NCI-H774 (cell line): ENCODE measurements at places on chromosomes 3 and 15.

DNA sequence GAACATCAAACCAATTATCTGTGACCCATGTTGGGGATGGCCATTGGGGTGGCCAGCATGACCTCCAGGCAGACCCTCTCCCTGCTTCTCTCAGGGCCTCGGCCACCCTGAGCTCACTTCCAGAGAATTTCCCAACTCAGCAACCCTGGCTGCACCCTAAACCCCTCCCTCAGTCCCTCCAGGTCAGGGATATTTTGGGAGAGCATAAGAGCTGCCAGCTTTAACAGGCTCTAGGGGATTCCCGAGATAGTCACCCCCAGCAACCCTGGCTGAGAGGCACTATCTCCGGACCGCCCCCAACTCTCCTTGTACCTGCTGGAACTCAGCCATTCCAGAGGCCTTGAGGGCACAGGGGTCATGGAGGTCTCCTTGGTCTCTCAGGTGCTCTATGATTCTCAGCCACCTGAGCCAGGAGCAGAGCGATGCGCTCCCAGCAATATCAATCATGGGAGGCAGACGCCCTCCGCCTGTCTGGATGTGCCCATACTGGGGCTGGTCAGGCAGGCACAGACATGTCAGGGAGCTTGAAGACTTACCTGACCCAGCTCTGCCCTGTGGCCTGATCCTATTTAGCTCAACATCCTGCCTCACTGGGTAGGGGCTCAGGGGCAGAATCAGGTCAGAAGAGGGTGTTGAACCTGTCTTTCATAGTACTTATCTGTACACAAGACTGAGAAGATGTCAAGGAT, 34.9 kb upstream of the CILP start:
- DNase-seq, result no peak

- DNase-seq, result no peak
Observed at GRCh38 chr3:35919160-35919559, 279.8 kb downstream of the ARPP21 start.

GRCh38 chr3:100106094-100106493, 8.2 kb downstream of the FILIP1L start:
- DNase-seq, result no peak

DNA sequence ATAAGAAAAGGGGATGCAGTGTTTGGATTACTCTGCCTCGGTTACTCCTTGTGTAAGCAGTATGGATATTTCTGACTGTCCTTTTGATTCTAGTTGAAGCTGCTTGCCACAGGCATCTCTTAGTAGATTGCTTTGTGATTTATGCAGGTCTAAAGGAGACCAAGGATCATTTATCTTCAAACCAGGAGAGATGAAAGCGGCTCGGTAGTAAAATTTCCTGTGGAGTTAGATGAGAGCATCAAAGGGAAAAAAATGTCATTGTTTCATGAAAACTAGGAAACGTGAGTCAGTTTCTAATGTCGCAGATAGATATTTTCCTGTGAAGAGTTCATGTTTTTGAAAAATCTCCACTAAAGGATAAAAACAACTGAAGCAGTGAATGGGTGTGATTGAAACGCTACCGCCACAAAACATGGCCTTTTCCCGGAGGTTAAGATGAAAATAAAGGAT, 254.0 kb upstream of the TBL1XR1 start:
- DNase-seq, result no peak

GRCh38 chr3:48238531-48239085, 2.3 kb upstream of the ZNF589 start:
- no peak for DNase-seq

DNA sequence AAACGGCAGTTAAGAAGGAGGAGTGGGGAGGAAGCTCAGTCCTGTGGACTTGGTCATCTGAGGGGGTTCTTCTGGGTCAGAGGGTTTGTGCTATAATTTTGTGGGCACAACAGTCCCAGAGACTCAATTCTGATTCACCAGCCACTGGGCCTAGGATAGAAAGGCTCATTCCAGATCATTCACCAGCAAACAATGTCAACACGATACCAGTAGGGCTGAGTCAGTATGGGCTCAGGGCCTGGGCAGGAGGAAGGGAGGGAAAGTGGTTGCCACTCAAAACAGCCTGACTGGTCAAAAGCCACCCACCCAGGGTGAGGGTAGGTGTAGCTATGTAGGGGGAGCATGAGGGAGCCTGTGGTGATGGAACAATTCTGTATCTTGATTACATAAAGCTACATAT, 86.9 kb upstream of the MEX3B start:
- DNase-seq, result no peak

DNA sequence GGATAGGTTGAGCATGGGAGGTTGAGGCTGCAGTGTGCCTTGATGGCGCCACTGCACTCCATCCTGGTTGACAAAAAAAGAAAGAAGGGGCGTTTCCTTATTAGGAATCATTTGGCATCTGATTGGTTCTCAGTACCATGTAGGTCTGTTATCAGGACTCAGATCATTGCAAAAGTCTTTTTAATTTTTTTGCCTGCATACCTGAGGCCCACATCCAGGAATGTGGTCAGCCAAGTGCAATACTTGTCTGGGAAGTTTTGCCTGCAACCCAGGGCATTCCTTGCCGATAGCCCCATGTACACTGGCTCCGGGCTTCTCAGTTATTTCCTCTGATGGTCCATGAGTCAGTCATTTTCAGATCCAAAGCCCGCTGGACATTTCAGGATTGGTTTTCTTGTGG, 50.1 kb upstream of the CRTC3 start:
- DNase-seq, result no peak

DNA sequence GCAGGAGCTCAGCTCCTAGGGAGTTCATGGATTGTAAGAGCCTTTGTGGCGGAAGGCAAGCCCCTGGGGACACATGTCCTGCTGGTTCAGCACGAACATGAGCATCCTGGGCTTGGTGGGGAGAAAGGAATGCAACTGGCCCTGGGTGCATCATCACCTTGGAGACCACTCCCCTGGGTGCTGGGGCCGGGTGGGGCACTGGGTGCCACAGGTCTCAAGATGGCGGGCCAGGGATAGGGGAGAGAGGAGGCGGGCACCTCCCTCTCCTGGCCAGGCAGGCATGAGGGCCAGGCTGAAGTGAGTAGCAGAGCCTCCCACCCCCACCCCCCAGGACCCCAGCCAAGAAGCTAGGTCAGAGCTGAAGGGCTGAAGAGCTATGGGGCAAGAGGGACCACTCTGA, 768 bp downstream of the PCBP4 start:
- DNase-seq, result no peak

GRCh38 chr3:115648559-115648958, 25.2 kb downstream of the GAP43 start:
- no peak for DNase-seq

- DNase-seq, result no peak
Observed at GRCh38 chr3:193903966-193904365, 232.0 kb upstream of the HES1 start.

GRCh38 chr3:102156426-102156825, 278.4 kb upstream of the ZPLD1 start:
- no peak for DNase-seq

- no peak for DNase-seq
Observed at GRCh38 chr3:39104961-39105686, 2.3 kb downstream of the GORASP1 start.

- no peak for DNase-seq
Observed at GRCh38 chr15:99239545-99240198, 9.7 kb downstream of the TTC23 start.

GRCh38 chr3:128498127-128498626, 5.2 kb upstream of the GATA2 start:
- DNase-seq, result no peak

- DNase-seq, result no peak
Observed at GRCh38 chr3:88150806-88151205, 1.0 kb downstream of the C3orf38 start.

GRCh38 chr15:44530653-44531052, 6.3 kb upstream of the EIF3J start:
- no peak for DNase-seq

DNA sequence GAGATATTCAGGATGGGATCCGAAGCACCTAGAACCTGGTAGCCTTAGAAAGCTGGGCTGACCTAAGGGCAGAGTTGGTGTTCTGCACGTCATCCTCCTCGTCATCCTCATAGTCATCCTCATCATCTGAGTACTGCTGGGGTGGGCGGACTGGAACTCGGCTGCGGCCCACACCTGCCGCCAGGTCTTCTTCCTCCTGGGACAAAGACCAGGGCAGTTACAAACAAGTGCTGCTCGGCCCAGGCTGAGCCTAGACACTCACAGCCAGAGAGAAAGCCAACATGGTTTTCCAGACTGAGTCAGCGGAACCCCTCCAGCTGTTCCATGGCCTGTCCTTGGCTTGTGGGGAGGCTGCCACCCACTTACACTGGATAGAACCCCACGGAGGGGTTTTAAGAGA, 40.5 kb downstream of the SEMA3G start:
- DNase-seq, result no peak

DNA sequence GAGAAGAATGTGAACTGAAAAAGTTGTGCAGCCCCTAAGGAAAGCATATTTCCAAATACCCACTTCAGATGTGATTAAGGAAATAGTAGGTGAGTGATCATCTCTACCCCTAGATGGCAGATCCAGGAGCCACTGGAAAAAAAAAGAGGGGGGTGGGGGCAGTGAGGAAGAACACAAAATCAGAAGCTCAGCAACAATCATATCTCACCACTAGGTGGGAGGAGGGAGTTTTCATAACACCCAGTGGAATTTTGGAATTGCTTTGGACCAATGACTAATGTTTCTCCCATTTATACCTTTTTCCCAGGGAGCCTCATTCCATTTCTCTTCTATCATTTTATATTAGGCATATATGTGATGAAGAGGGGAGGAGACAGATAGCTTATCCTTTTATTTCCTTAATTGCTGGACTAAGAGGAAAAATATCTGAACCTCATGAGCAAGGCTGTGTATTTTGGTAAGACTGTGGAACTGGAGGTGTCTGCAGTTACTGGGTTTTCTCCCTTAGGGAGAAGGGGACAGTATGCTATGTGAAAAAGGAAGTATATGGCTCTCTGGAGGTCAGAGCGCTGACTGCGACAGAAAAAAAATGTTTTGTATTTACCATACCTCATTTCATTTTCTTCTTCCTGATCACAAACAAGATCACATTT, 363.4 kb downstream of the GAP43 start:
- no peak for DNase-seq

- DNase-seq, result no peak
Observed at GRCh38 chr15:51128701-51129100, 34.0 kb upstream of the TNFAIP8L3 start.

DNA sequence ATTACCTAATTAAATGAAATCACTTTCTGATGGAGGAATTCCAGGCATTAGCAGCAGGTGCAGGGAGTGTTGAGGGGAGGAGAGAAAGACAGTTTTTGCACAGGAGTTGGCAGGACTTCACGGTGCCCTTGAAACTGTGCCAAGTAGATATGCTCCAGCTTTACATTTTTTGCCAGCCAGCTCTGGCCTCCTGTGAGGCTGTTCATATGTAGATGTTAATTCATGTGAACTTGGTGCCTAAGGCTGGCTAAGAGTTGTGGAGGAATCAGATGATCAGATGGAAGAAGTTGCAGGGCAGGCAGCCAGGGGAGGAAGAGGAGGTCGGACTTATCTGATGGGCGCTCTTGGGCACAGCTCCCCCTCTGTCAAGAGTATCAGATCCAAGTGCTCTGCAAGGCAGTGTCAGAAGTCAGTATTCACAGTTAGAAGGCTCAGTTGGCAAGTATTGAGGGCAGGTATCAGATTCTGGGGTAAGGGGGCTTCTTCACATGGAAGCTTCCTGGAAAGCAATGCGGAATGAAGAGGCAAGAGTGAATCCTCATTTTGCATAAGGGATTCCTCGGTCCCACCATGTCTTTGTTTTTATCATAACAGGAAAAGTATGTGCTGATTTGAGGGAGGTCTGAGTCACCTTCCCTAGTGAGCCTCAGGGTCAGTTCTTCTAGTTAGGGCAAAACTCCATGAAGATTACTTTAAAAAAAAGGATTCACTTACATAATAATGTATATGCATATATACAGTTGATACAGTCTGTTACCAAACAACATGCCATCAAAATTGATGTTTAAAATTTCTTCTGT, 172.6 kb upstream of the UMPS start:
- no peak for DNase-seq

DNA sequence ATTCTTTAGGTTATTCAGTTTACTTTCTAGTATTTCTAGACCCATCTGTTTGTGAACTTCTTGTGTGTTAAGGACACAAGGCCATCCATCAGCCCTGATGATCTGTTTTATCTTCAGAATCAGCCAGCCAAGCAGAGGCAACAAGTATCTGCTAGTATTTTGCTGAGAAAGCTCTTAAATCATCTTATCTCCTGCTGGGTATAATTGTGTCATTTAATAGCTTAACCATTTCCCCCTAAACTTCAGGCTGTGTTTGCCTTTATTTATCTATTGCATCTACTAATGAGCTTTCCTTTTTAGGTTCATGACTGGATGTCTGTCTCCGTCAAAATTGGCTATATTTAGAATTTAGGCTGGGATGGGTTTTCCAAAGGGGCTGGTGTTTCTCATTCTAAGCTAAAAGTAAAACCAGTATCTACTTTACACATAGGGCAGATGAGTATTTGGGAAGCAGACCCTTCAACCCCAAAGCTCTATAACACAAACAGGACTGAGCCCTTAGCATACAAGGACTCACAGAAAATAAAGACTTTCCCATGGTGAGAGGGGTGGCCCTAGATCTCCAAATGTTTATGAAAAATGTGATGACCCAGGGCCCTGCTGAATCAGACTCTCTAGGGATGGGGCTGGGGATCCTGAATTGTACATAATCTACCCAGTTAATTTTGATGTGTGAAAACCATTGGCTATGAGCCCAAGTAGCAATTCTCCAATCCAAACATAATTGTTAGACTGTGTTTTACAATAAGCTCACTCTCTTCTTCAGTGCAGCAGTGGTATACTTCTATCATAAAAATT, 65.3 kb upstream of the PSMD6 start:
- no peak for DNase-seq

DNA sequence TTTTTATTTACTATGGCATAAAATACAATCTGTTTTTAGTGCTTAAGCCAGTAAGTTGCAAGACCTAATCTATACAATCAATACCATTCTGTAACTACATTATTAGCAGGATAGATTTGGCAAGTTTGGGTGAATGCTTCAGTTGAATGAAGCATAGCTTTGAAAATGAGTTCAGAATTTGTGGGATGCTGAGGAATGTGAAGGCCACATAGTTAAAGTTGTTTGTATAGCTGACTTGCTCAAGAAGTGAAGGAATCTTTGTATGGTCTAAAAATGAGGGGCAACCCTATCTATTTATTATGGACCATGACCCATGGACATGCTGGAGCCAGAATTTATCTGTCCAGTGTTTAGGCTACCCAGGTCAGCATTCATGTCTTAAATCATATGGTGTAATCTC, 58.5 kb downstream of the CRYBG3 start:
- DNase-seq, result no peak

- DNase-seq, result no peak
Observed at GRCh38 chr3:54515441-54516213, 393.3 kb downstream of the CACNA2D3 start.
